ENCODE measurements at places on chromosomes 3 and 15.

DNA sequence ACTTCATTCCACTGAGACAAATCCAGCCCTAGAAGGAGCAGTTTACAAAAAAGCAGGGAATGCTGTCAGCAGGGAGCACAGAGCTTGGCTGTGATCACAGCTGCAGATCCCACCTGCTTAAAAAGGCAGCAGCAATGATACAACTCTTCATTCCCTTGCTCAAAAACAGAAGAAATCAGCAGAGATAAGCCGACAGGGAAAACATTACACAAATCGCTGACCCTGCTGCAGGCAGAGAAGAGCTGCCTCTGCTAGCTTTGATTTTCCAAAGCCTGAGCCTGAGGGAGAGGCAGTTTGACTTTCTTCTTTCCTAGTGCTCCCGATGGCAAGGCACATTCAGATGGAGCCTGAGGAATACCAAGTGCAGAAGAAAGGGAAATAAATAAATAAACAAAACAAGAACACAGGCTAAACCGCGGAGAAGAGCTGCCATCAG lies 80.2 kb downstream of the SHQ1 start:
- no peak for DNase-seq

GRCh38 chr15:57376696-57377477 lies 582 bp downstream of the CGNL1 start:
- DNase-seq: no peak

DNA sequence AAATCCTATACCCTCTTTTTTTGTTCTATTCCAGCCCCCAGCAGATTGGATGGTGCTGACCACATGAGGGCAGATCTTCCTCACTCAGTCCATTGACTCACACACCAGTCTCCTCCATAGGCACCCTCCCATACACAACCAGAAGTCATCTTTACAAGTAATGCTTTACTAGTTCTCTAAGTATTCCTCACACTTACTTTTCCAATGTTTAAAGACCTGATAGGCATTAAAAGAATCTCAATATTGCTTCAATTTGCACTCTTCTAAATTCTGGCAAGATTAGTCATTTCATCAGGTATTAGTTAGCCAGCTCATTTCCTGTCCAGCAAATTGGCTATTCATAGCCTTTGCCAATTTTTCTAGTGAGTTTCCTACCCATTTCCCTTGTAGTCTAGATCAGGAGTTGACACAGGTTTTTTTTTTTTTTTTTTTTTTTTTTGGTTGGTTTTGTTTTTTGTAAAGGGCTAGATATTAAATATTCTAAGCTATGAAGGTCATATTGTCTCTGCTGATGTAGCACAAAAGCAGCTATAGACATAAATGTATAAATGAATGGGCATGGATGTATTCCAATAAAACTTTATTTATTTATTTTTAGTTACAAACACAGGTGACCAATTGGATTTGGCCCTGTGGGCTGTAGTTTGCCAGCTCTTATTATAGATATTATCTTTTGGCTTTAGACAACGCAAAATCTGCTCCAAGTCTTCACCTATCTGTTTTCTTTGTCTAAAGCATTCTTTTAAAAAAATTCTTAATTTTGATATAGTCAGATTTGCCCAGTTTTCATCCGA lies 76.1 kb downstream of the ABHD5 start:
- DNase-seq: no peak

DNA sequence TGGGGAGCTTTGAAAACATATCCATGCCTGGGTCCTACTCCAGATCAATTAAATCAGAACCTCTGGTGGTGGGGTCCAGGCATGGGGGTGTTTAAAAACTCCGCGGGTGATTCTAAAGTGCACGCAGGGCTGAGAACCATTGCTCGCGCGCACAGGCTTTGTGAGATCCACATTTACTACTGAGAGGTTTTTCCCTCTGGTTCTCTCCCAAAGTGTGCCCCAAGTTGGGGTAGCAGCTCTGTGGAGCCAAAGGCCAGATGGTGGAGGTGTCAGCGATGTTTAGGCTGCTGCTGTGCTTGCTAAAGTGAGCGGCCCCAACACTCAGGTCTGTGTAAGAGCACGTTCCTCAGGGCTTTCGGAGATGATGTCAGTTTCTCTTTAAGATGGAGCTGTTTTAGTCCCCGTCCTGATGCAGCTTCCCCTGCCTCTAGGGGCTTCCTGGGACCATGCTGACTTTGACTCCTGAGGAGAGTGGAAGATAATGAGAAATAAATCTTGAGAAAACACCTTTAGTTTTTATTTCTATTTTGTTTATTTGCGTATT lies 13.4 kb upstream of the MAGEF1 start:
- DNase-seq: no peak

DNA sequence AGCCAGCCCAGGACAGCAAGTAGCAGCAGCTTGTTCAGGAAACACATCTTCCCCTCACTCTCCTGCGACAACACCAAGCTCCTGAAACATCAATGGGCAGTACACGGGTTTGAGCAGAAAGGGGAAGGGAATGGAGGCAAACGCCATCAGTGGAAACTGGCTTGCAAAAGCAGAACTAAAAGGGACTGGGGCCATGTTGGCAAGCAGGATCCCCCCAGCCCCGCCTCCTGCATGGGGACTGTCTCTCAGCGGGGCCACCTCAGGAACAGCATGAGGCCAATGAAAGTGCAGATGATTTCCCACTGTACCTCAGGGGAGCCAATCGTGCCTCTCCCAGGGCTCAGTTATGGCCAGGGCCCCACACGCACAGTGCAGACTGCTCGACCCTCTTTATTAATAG lies 6.8 kb downstream of the CDAN1 start:
- DNase-seq: no peak

DNA sequence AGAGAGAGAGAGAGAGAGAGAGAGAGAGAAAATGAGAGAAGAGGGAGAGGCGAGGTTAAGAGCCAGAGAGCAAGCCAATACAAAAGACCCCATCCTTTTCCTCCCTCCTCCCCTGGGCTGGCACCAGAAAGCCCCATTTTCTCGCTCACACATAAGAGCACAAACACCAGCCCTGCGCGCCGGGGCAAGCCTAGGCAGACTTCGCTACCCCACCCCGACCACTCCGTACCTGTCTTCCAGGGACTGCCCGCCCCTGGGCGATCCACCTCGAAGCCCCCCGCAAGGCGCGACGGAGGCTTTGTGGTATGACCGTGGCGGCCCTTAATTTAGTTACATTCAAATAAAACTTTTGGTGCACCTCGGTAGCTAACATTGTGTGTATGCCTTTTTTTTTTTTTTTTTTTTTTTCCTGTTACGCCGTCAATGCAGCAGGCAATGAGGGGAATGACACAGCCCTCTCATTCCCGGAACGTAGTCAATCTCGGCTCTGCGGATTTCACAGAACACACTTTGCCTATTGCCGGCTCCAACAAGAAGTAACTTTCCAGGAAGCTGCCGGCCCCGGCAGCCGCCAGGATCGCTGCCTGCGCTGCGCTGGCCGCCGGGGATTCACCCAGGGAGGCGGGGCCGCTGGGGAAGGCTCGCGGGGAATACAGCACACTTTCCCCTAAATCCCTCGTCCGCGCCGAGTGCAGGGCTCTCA lies 7.7 kb downstream of the BCL6 start:
- DNase-seq: peak; percentile 92

GRCh38 chr15:43406189-43406588 lies 35.3 kb downstream of the TUBGCP4 start:
- no peak for DNase-seq

- no peak for DNase-seq
Observed at GRCh38 chr3:99246010-99246654, 344.6 kb upstream of the DCBLD2 start.

DNA sequence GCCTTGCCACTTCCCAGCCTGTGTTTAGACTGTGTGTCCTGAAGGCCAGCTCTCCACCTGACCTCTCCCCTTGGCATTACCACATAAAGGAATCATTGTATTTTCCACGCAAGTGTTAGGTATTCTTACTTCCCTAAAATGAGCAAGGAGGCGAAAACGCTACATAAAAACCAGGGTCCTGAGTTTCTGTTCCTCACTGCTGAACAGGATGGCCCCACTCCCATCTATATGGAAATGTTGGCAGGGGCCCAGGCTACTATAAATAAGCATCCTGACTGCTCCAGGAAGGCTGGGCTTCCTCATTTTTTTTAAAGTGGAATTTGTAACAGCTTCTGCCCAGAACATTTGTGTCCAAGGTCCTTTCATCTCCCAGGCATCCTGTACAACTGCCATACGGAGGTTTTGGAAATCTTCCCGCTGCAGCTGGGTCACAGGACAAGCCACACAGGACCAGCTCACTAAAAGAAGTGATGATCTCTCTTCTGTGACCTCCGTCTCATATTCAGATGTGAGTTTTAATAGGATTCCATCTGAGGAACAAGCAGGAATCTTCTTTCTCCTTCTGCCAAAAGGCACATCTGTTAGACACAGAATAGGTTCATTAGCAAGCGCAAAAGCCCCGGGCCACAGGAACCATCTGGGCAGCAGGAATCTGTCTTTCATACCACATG lies 56.4 kb upstream of the LIMD1 start:
- peak; percentile 51 for DNase-seq

DNA sequence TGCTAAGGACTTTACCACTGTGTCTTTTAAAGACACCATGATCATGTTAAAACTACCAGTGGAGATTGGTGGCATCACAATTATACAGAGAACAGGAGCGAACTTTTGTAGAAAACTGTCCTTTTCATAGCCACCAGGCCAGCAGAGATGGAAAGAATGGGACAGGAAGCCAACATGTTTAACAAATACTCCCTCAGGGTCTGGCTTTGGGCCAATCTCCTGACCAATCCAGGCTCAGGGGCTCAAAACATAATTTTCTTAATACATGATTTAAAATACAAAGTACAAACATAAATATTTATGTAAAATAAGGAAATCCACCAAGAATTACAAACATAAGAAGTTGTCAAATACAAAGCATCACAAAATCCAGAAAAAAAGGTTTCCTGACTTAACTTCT lies 266.0 kb downstream of the VPS13C start:
- DNase-seq: no peak

DNA sequence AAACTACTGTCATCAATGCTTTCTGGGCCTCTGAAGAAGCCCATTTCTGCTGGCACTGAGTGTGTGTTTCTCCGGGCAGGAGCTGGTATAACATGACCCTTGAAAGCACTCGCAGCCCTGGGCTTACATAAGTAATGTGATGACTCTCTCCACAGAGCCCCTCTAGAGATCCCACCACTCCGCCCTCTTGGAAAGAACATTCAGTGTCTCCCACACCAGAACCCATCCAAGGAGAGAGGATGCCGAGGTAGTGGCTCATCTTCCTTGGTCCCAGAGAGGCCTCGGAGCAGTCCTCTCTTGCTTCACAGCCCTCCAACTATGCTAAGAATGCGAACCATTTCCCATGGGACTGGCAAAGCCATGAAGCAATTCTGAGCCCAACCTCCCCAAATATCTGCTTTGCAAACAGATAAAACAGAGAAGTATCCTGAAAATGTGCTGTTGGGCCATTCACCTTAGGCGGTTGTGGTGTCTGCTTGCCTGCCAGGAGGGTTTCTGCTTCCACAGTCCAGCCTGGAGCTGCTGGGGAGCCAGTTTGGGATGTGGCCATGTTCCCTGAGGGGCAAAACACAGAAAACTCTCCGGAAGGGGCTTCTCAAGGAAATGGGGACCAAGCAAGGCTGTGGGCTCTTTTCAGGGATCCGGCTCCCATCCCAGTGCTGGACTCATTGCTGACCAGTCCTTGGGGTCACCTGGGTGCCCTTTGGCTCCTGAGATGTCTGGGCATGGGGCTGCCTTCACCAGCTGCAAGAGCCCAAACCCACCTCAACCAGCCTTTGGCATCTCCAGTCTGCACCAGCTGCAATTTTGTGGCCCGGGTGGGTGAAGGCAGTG lies 47.3 kb downstream of the AMOTL2 start:
- DNase-seq: no peak

DNA sequence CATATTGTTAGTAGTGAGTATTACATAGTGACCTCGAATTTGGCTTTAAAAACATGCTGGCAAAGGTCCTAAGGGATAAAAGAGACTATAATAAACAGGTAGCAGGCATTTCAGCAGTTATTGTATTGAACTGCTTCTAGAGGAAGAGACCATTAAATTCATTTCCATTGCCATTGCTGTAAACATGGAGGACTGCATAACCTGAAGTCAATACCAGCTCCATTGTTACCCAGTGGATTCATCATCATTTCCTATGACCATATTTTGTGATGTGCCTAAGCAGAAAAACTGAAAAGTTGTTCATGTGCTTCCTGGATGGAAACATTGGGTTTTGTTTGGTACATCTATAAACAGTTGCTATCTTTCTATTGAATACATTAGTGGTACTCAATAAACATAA lies 482.5 kb upstream of the UBE2E2 start:
- no peak for DNase-seq

GRCh38 chr3:102536456-102536855 lies 101.6 kb downstream of the ZPLD1 start:
- DNase-seq: peak; percentile 43

- no peak for DNase-seq
Observed at GRCh38 chr15:69987492-69988489, 109.9 kb downstream of the TLE3 start.

- peak; percentile 80 for DNase-seq
Observed at GRCh38 chr3:11096266-11097139, 57.8 kb upstream of the HRH1 start.

- no peak for DNase-seq
Observed at GRCh38 chr3:64667887-64668581, 19.8 kb downstream of the ADAMTS9 start.

GRCh38 chr3:107674371-107674770 lies 151.6 kb downstream of the BBX start:
- DNase-seq: no peak

DNA sequence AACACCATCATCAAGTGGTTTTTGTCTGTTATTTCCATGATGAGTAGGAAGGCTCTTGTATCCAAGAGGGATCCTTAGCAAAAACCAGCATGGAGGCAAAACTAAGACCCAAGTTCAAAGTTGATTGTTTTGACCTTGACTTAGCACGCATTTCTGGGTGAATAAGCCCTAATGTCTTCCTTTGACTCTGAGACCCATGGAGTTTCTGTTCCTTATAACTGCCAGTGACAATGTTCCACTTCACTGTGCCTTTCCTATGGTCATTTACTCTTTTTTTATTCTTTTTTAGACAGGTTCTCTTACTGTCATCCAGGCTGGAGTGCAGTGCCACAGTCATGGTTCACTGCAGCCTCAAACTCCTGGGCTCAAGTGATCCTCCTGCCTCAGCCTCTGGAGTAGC lies 118.2 kb upstream of the MRPL3 start:
- no peak for DNase-seq

DNA sequence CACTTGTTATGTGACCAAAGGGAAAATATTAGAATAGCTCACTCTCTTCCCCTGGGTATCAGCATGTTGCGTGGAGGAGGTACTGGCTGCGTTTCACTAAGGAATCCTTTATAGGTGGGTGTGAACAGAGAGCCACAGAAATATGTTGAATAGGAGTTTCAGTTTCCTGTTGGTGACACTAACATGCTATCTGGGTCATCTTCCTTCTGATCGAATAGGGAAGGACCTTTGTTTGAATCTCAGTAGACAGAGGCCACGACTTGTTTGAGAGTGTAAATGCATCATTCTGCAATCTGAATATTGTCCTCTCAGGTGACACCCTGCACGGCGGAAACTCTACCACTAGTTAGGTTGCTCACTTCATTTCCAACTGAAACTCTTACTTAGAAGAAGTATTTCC lies 157.9 kb upstream of the SLC2A2 start:
- DNase-seq: peak; percentile 75

GRCh38 chr3:35946121-35946853 lies 307.0 kb downstream of the ARPP21 start:
- peak; percentile 4 for DNase-seq
